ENCODE measurements at places on chromosomes 3 and 15.
A peak's percentile ranks its signal among the peaks of the same experiment; 100 is the strongest.

GRCh38 chr3:150218236-150218635 is 189.9 kb upstream of the TSC22D2 start:
- DNase-seq, result no peak

DNA sequence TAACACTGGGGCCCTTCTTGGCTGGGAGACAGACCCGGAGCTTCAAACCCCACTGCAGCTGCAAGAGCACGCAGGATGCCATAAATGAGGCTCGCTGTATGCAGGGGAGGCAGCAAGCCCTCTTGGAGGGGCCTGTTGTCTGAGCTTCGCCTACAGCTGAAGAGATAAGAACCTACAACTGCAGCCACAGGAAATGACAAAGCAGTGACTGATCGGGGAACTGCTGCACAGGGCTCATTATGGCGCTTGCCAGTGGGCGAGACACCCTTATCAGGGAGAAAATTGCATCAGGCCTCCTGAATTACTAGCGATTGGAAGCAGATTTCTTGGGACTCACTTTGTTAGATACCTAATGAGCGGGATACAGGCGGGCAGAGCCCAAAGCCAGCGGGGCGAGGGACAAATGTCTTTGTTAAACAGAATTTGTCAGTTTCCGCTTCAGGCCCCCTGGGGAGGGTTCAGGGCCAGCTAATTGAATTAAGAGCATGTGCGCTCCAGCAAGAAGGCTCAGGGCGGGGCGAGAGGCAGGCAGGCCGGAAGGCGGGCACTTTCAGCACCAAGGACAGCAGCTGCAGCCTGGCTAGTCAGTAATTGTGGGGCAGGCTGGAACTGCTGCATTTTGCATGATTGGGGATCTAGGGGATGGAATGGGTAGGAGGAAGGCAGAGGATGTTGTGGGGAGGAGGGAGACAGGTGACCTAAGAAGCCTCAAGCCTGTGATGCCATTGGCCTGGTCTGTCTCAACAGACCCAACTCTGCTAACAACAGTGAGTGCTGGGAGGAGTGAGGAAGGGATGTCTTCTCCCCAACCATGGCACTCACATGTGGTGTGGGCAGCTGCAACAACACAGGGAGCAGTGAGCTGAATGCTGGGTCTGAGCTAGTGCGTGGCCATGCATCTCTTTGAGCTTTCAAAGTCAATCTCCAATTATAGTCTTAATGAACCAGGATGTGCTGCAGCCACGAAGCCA is 55.3 kb downstream of the CCDC33 start:
- peak; percentile 51 for DNase-seq

GRCh38 chr15:78407608-78408354 is 30.2 kb upstream of the IREB2 start:
- no peak for DNase-seq

DNA sequence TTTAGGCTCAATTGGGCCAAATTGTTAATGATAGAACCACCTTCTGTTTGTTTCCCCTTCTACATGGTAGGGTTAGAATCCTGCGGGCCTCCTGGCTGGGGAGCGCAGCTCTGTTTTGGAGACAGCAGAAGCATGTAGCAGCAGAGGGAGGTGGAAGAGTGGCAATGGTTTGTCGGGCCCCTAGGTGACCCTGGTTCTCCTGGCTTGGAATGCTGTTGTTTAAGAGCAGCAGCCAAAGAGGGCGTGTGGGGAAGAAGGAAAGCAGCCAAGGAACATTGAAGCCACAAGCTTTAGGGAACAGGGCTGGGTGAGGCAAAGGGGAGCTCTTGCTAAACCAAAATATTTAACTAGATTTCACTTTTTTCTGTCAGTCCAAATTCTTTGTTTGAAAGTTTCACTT is 213.7 kb upstream of the NR2E3 start:
- no peak for DNase-seq

GRCh38 chr3:180059356-180059755 is 22.6 kb upstream of the PEX5L start:
- no peak for DNase-seq
